ENCODE measurements at places on chromosomes 1 and 21. TPM values are rescaled to one million over a fixed set of nuclear protein-coding genes. Genes with fewer than 3 reads are reported as not detected.

BRDT gene
- not detected for total RNA-seq

AKNAD1 gene
- 2.3 TPM for total RNA-seq

SLAMF1 gene
- total RNA-seq: not detected

LRRC3 gene
- total RNA-seq: not detected

- no peak for DNase-seq
Observed at GRCh38 chr1:200257235-200257634, 152.6 kb downstream of the ZNF281 start.

- DNase-seq: no peak
Observed at GRCh38 chr1:54977533-54978297, 2.7 kb upstream of the TMEM61 start.

FALEC gene
- total RNA-seq: not detected

GRCh38 chr1:167450843-167451242 is 67.5 kb downstream of the CD247 start:
- DNase-seq: no peak

- DNase-seq: no peak
Observed at GRCh38 chr21:14583629-14584255, 37.6 kb upstream of the SAMSN1 start.

DNA sequence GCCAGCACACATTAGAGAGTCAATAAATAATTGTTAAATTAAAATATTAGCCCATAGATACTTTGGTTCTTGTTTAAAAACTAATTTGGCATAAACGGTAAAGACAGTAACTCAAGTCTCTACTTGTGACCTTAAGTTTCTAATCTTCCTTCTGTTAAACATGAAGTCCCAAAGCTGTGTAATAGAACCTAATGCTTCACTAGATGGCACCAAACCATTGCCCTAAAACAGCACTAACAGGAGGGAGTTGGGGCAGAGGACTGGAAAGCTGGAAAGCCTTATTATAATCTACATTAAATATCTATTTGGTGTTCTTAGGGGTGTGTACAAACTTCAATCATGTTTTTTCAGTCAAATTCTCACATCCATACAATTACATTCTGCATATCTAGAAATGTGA is 176.7 kb downstream of the OLFM3 start:
- DNase-seq: peak; percentile 24

GRCh38 chr1:65063025-65063424 is 85.0 kb upstream of the AK4 start:
- DNase-seq: peak; percentile 20

DNA sequence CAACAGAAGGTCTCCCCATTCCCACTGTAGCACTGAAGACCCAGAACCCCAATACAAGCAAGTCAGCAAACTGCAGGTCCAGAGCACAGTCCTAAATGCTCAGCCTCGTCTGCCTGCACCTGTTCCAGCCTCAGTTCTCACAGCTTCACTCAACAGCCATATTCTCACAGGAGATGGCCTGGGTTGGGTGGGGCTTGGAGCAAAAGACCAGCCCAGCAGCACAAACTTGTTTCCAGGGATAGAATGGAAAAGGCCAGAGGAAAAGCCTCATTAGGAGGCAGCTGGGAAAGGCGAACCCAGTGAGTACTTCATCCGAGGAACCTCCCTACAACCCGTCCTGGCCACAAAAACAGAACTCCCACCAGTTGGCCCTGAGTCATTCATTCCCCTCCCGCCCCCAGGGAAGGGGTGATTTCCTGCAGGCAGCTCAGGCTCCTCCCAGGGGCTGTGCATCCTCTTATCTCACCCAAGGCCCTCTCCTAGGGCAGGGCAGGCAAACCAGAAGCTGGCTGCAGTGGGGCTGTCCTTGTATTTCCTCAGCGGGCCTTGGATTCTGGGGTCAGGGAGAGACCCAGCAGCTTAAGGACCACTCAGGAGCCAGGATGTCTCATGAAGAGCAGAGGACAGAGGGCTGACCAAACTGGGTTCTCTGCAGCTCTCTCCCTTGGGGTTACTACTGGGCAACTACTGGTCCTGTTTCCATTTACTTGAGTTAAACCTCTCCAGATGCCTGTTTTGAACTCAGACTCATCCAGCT is 7.4 kb upstream of the MPL start:
- peak; percentile 83 for DNase-seq

DNA sequence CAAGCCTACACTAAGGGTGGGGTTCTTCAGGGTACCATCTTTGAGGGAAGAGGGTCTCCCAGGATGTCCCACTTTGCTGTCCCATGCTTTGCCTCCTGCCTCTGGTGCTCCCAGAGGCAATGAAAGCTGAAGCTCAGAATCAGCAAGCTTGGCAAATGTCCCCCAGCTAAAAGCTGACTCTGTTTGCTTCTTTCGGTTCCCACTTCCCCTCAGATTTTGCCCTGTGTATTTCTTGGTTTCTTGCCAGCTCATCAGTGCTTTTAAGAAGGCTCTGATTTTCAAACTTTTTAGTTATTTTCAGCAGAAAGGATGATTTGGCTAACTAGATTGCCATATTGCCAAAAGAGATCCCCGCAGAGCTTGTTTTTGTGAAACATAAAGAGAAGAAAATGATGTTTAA is 33.1 kb upstream of the COG2 start:
- no peak for DNase-seq

AMY2A gene
- total RNA-seq: not detected

LAMTOR2 gene
- 41.7 TPM for total RNA-seq

GRCh38 chr1:161311595-161312181 is 1.9 kb upstream of the MPZ start:
- DNase-seq: no peak

C4BPB gene
- not detected for total RNA-seq

- DNase-seq: no peak
Observed at GRCh38 chr1:118275472-118276115, 90.6 kb upstream of the SPAG17 start.

RAB42 gene
- 3.2 TPM for total RNA-seq

All from M059J (cell line).